Vagina (tissue), 2 donors: ENCODE measurements at places on chromosomes 4 and X.

DNA sequence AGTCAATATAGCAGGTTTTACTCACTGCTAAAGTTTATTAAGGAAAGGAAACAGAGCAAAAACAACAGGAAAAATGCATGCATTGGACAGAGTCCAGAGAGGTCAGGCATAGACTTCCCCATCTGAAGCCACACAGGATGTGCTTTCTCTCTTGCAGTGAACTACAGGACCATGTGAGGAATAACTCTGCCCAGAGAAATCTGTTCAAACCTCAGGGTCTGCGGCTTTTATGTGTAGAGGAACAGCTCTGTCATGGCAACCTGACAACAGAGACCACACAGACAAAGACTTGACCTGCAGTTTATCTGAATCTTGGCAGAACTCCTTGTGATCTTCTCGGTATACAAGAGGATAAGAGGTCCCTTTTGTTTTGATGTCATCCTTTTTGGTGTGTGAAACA lies 46.3 kb upstream of the LONRF3 start:
- DNase-seq = no peak

DNA sequence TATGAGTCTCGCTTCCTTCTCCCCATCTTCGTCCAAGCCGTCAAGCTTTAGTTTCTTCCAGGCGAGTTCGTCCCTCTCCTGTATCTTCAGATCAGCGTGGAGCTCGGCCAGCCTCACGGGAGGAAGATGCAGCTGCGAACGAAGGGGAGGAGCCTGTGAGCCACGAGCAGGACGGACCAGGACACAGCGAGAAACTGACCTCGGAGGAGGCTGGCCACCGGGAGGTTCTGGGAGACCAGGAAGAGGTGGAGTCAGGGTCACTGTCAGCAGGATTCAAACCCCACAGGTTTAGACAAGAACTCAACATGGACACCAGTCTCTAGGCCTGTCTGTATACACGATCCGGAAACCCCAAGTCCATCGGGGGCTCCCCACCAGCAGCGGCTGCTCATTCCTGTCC lies 7.3 kb downstream of the LRPAP1 start:
- no peak for DNase-seq

GRCh38 chr4:8688041-8688907 lies 95.7 kb downstream of the CPZ start:
- DNase-seq = no peak

DNA sequence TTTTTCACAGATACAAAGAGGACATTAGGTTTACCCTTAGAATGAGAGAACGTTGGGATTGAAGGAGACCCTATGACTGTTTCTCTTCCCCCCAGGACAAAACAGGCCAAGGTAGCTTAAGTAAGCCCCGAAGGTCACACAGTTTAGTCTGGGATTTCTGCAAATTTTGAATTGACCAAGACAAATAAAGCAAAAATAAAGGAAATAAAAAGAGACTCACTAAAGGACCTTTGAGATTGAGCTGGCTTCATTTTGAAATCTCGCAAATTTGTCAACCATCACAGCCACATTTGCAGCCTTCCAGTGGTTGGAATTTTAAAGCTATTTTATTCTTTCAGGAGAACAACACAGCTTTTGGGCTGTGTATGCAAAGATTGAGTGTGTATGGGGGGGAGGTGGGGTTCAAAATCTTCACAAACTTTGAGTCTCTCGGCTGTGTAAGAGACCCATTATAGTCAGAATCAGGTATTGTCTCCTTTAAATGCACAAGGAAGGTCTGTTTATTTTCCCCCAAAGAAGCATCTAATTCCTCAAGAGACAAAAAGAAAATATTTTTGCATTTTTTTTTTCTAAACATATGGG lies 4.2 kb downstream of the TMSB4X start:
- DNase-seq = no peak

DNA sequence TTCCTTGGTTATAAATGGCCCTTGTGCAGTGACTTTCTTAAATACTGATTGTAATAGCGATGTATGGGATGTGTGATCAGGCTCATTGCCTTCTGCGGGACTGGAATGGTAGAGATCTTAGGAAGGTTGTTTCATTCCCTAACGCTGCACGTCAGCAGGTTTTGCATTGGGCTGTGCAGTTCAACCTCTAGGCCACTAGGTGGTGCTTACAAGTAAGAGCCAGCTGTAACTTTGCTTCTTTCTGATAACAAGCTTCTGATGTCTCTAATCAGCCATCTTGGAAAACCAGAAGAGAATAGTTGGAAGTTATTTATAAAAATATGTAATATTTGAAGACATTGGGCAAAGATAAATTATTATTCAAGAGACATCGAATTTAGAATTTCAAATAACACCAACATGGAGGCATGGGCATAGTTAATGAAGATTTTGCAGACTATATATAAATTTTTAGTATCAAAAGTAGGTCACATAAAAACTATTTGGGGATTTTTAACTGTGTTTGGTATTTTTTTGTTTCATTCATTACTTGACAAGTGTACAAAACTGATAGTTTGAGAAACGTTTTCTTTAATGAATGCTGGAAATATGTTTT lies 339.7 kb upstream of the PCDH7 start:
- DNase-seq = no peak

- no peak for DNase-seq
These were observed 195.4 kb downstream of the SOWAHB start for GRCh38 chr4:76702440-76703122.

DNA sequence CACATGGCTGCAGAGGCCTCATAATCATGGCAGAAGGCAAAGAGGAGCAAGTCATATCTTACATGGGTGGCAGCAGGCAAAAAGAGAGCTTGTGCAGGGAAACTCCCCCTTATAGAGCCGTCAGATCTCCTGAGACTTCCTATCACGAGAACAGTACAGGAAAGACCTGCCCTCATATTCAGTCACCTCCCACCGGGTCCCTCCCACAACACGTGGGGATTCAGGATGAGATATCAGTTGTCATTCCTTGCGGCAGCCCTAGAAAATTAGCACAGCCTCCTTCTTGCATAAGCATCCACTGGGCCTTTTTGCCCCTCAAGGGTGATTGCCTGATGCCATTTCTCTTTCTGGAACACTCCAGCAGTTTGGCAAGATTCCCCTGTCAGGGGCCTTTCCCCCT lies 61.7 kb upstream of the STX18 start:
- DNase-seq = no peak

DNA sequence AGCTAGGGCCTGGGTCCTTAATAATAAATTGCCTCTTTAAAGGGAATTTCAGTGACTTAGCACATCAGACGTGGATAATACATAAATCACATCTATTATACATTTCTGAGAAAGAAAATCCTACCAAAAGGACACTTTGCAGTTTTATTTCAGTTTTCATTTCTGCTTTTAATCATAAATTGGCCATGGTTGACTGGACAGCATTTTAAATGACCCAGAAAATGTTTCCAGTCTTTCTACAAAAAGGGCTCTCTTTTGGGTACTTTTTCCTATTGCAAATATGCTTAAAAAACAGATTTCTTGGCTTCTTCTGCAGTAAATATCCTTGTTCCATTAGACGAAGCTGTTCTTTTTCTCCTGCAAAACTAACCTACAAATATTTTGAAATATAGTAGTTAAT lies 41.4 kb upstream of the LPAR4 start:
- DNase-seq = no peak
